Epithelial cell of proximal tubule (primary cell): ENCODE measurements at places on chromosomes 3 and 15. TPM values are rescaled to one million over a fixed set of nuclear protein-coding genes. Genes with fewer than 3 reads are reported as not detected.

The RPL4 gene
- total RNA-seq: 2,957 and 5,028 TPM in 2 replicates

The CEMIP gene
- 0.06 and 0.07 TPM in 2 replicates for total RNA-seq

The ZNF860 gene
- total RNA-seq: 0.29 and 3.2 TPM in 2 replicates

The SLC12A8 gene
- 16.5 and 17.9 TPM in 2 replicates for total RNA-seq

DNA sequence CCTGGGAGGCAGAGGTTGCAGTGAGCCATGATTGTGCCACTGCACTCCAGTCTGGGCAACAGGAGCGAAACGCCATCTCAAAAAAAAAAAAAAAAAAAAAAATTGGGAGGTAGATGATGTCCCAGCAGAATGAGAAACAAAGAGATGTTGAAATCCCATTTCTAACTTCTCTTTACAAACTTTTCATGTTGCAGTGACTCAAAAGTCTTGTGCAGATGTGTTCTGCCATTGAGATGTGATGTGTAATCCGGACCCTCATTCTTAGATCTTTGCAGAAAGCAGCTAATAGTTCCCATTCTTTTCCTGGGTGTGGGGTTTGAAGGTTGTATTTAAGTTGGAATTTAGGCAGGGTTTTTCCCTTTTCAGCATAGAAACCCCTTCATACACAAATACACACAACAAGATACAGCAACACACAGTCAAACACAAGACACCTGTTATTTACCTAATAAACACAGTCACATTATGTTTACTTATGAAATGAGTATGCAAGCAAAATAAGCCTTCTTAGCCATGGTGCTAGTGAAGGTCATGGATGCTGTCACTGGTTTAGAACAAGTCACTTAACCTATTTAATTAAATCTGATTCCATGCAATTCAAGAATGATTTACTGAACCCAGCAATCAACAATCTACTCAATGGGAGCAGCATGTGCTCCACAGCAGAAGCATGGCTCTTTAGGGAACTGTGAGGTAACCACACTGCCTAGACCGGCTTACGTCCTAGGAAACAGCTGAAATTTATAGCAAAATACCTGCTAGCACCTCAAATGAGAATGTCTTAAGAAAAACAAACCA is 14.9 kb downstream of the SIAH2 start:
- no peak for DNase-seq

DNA sequence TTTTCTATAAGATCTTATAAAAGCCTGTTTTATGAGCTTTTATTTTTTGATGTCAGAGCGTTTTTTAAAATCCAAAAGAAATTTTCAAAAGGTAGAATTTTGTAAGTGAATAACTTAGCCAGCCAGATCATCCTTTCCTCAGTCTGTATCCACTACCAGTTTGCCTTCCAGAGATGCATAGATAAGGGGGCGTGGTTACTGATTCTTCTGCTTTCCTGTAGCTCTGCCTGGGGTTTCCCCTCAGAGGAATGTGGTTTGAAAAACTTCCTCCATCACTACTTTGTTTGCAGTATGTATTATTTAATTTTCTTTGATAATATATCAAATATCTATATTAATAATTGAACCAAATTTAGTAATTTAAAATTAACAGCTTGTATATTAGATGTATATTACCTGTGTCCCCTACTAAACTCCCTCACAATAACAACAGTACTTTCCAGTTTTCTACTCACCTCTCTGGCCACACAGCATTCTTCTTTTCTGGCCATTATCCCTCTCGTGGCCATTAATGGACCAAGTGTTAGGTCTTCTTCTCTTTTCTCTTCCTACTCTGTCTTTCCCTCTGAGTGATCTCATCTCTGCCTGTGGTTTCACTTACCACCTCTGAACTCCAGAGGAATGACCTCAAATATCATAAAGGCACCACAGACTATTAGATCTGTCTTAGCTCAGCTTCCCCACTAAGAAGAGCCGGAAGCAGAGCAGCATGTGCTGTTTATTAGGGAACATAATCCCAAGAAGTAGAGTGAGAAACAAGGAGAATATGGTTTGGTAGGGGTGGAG is 239.7 kb downstream of the UBE2E2 start:
- DNase-seq: no peak

GRCh38 chr3:171614318-171614921 is 154.2 kb upstream of the TNIK start:
- DNase-seq: peak; percentile 29

GRCh38 chr3:60160111-60160821 is 1091.0 kb downstream of the FHIT start:
- DNase-seq: no peak
